ENCODE measurements at places on chromosomes 7 and 10. TPM values are rescaled to one million over a fixed set of nuclear protein-coding genes. Genes with fewer than 3 reads are reported as not detected.

Gene CLCN1
- total RNA-seq = 0.17 TPM

Gene NCF1
- 0.62 TPM for total RNA-seq

Gene CAMK1D
- 17.9 TPM for total RNA-seq

Gene CH25H
- total RNA-seq = not detected

- DNase-seq = no peak
Observed at GRCh38 chr10:111986079-111986478, 197.5 kb downstream of the GPAM start.

- DNase-seq = no peak
Observed at GRCh38 chr10:114729103-114729659, 71.1 kb upstream of the ABLIM1 start.

DNA sequence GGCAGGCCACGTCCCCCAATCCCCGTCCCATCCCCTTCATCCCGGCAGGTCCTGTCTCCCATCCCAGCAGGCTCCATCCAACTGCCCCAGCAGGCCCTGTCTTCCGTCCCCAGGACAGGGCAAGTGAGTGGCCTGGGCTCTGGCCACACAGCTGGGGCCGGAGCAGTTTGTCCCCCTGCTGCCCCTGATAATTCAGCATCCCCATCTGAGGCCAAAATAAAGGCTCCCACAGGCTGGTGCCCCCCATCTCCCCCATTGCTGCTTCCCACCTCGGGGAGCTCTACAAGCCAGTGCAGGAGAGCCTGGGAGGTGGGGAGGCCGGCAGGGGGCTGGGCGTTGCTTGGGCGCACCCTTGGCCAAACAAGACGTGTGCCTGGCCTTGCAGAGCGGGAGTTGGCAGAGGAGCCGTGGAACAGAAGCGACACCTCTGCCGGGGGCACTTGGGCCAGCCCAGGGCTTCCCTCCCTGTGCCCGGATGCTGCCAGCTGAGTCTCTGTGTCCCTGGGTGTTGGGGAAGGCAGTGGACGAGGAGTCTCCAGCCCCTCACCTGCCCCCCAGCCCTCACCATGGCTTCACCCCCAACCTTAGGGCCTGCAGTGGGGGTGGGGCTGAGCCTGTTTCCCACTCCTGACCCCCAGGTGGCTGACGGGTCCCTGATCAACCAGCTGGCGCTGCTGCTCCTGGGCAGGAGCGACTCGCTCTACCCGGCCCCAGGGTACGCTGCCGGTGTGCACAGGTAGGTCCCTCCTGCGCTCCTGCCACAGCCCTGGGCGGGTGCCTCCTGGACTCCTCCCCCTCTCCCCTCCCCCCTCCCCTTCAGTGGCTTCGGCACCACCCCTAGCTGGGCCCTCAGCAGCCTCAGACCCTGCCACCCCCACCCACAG lies 14.0 kb downstream of the AP5Z1 start:
- no peak for DNase-seq

DNA sequence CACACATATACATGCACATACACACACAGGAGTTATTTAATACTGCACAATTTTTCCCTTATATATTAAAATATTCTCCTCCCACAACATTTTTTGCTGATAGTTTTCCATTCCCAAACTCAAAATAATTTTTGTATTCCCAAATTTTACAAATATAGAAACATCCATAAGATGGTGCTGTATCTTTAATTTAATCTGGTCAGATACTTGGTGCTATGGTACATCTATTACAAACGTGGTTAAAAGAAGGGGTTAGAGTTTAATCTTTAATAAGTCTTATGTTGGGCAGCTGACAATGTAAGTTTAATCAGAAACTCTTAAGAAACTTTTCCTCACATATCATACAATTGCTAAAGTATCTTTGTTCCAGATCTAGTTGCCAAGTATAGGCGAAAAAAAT lies 10.2 kb upstream of the CADPS2 start:
- DNase-seq = no peak

DNA sequence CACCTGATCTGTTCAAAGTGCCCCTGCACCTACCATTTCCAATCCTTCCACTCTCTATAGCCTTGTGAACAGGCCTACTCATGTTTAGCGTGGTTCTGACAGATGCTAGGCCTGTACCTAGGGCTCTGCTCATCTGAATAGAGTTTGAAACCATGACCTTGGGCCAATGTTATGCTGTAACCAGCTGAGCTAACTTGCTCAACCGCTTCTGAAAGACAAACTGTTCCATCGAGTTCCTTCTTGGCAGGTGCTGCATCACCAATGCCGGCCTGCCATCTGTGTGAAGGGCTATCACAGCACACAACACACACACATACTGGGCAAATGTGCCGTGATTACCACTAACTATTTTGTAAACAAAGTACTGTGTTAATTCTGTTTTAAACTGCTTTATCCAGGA lies 419.0 kb upstream of the GALNT17 start:
- DNase-seq = no peak

GRCh38 chr7:32143301-32143700 lies 73.1 kb upstream of the PDE1C start:
- no peak for DNase-seq

GRCh38 chr7:128876586-128876977 lies 13.9 kb downstream of the ATP6V1F start:
- DNase-seq = no peak

GRCh38 chr10:21387868-21388267 lies 137.6 kb downstream of the SKIDA1 start:
- no peak for DNase-seq

- DNase-seq = no peak
Observed at GRCh38 chr10:33638891-33639290, 304.4 kb upstream of the NRP1 start.
